ENCODE measurements at places on chromosomes 6 and 20.

GRCh38 chr20:35849706-35850105 is 77.9 kb downstream of the PHF20 start:
- DNase-seq: no peak

DNA sequence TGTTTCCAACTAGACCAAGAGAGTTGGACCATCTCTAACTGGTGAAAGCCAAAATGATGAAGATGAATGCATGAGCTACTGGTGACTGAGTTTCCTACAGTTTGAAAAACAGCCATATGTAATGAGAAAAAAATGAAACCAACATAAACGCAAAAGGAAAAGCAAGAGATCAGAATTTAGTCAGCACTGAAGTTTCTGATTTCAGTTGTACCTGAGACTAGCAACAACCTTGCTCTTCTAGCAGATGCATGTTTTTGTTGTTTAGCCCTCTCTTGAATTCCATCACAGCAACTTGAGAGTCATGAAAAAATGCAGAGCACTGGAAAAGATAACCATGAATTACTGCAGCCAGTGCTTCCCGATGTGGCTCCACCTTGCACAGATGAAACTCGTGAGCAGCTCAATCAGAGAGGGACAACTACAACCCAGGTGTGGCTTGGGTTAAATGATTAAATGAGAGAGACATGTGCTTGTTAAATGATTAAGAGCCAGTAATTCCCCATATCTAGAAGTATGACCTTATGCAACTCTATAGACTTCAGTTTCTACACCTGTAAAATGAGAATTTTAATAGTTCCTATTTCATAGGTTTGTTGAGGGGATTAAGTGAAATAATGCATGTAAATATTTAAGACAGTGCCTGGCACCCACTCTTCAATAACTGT is 104.8 kb downstream of the ELOVL4 start:
- no peak for DNase-seq

DNA sequence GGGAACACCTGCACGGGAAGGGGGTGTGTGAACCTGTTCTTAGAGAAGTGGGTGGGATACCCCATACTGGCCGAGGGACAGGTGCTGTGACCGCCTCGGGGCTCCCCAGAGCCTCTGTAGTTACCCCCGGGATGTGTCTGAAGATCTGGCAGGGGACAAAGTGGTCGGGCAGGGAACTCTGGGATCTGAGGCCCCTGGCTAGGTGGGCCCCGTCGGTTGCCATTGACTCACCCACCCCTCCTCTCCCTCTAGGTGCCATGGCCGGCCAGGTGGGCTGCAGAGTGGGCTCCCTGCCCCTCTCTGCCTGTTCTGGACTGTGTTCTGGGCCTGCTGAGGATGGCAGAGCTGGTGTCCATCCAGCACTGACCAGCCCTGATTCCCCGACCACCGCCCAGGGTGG is 4.3 kb downstream of the BIRC7 start:
- DNase-seq: no peak

GRCh38 chr20:47231382-47232039 is 125.0 kb downstream of the ZMYND8 start:
- DNase-seq: no peak

- DNase-seq: no peak
Measured at GRCh38 chr6:124867121-124867520, 95.1 kb upstream of the RNF217 start.

GRCh38 chr6:66851930-66852329 is 1144.9 kb upstream of the EYS start:
- no peak for DNase-seq

All from ELF-1 (cell line).